ENCODE measurements at places on chromosomes 5 and 9. TPM values are rescaled to one million over a fixed set of nuclear protein-coding genes. Genes with fewer than 3 reads are reported as not detected.

The SCGB3A2 gene
- total RNA-seq: 6.4 TPM

The NR4A3 gene
- 2.5 TPM for total RNA-seq

The SAXO1 gene
- not detected for total RNA-seq

GRCh38 chr5:65264420-65264819 lies 217.3 kb downstream of the ADAMTS6 start:
- DNase-seq: no peak

DNA sequence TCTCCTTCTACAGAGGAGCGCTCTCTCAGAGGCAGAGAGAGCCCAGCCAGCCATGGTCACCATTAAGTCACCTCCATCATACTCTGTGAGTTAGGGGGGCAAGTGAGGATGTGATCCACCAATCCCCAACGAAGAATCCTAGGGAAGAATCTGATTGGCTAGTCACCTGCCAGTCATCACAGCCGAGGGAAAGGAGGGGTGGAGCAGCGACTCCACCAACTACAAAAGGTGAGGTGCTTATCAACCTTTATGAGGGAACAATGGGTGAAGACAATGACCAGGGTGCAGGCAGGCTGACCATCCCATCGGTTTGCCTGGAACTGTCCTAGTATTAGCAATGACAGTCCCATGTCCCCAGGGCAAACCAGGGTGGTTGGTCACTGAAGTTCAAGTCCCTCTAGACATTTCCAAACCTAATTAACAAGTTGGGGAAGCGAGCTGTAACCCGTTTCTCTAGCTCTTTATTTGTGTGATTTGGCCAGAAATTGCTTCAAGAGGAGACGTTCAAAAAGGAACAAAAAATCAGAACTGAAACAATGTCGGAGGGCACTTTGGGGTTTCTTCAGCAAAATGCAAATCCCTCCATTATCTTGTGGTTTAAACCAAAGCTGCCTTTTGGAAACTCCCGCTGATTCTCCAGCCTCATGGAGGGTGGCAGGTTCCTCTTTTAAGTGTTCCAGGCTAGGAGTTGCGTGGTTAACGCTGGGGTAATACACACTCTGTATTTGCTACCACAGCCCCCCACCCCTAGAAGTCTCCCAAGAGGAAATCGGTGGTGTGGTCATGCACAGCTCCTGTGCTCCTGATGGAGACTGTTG lies 18.8 kb upstream of the FCN1 start:
- DNase-seq: no peak

- DNase-seq: peak; percentile 79
Measured at GRCh38 chr5:116137544-116138378, 52.9 kb downstream of the COMMD10 start.

GRCh38 chr9:71769175-71770161 lies 1.2 kb upstream of the CEMIP2 start:
- peak; percentile 89 for DNase-seq

Data from stomach (tissue), 19 donors.